ENCODE measurements at places on chromosomes 11 and 22.
A peak's percentile ranks its signal among the peaks of the same experiment; 100 is the strongest.

DNA sequence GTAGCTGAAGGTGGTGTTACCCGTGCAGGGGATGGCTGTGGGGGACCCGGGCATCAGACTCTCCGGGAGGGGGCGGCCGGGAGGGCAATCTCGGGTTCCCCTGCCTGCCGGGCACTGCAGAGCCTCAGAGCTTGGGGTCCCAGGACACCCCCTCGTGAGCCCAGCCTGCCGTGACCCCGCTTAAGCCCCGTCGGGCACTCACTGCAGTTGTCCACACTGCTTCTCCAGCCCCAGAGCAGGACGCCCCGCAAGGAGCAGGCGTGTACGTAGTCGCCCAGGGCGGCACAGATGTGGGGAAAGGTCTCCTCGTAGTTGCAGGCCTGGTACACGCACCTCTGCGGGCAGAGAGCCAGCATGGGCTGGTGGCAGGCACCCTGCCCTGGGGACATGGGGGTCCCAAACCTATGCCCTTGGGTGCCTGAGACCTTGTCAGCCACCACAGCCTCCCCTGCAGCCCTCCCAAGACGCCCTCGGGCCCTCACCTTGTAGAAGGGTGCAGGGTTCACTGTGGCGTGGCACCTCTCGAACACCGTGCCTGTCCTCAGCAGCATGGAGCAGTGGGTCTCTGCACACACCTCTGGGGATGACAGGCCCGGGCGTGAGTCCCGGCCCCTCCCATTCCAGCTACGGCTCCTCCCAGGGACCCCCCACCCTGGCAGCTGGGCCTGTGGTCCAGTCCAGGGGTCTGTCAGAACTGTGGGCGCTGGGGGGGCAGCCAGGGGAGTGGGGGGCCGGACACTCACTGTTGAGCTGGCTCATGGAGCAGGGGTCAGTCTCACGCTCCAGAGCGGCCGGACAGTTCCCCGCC is 8.8 kb downstream of the MUC6 start:
- DNase-seq: no peak

DNA sequence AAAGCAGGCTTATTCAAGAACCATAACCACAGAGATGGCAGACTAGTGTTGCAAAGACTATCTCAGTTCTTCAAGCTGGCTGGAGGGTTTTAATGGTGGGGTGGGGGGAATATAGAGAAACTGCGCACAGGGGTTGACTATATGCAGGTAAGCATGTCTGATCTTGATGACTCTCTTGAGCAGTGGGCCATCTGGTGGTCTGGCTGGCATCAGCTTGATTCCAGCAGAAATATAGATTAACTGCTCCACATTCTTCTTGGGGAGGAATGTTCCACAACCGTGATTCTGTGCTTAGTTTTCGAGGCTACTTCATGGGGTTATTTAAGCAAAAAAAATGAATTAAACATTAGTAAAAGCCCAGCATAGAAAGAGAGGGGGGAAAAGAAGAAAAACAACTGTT is 158.8 kb upstream of the PGR start:
- no peak for DNase-seq

DNA sequence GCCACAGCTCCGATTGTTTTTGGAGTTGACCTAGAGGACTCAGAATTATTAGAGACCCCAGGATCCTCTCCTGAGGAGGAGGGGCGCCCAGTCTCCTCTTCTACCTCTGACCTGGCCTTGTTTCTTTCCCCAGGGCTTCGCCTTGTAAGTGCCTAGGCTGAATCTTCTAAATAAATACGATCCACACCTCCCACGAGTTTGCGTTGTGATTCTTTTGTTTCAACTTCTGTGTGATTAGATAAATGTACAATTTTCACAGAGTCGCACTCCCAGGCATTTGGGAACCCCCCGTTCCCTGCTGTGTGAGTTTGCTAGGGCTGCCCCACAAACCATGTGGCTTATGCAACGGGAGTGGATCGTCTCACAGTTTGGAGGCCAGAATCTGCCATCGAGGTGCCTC is 1.2 kb downstream of the KRTAP5-8 start:
- no peak for DNase-seq

GRCh38 chr22:37818409-37819104 is 4.6 kb upstream of the GALR3 start:
- peak; percentile 40 for DNase-seq

DNA sequence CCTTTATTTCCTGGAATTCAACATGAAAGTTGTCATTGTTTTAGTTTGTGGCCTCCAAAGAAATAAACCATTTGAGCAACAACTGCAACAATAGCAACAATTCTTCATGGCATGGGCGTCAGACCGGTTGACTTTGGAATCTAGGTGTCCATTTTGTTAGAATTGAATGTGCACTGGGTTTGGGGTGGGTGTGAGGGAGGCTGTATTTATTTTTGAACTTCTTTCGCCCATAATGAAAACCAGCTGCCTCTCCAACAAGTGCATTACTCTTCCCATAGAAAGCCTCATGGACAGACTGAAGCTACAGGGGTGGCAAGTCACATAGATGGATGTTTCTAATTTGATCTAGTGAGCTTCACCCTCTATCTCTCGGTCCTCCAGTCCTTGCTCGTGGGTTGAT is 85.4 kb downstream of the ADAMTS15 start:
- no peak for DNase-seq

- DNase-seq: no peak
Observed at GRCh38 chr11:9029422-9029821, 25.6 kb upstream of the NRIP3 start.

DNA sequence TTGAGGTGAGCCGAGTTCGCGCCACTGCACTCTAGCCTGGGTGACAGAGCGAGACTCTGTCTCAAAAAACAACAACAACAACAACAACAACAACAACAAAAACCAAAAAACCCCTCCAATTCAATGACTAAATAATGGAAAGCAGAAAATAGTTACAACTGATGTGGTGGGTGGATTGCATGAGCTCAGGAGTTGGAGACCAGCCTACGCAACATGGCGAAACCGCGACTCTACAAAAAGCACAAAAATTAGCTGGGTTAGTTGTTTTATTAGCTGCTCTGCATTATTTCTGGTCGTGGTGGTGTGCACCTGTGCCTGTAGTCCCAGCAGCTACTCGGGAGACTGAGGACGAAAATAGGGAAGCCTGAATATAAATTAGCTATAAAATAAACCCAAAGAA is 2.6 kb upstream of the PATL1 start:
- DNase-seq: no peak

- DNase-seq: no peak
Observed at GRCh38 chr11:69716891-69717747, 13.3 kb upstream of the FGF19 start.

GRCh38 chr22:43036282-43036829 is 21.4 kb upstream of the PACSIN2 start:
- DNase-seq: no peak

Data from T-helper 22 cell (primary cell).